ENCODE measurements at places on chromosomes 5 and 9. TPM values are rescaled to one million over a fixed set of nuclear protein-coding genes. Genes with fewer than 3 reads are reported as not detected.

Gene PDGFRB
- total RNA-seq: 92.9 TPM

Gene PCDHA5
- total RNA-seq: not detected

DNA sequence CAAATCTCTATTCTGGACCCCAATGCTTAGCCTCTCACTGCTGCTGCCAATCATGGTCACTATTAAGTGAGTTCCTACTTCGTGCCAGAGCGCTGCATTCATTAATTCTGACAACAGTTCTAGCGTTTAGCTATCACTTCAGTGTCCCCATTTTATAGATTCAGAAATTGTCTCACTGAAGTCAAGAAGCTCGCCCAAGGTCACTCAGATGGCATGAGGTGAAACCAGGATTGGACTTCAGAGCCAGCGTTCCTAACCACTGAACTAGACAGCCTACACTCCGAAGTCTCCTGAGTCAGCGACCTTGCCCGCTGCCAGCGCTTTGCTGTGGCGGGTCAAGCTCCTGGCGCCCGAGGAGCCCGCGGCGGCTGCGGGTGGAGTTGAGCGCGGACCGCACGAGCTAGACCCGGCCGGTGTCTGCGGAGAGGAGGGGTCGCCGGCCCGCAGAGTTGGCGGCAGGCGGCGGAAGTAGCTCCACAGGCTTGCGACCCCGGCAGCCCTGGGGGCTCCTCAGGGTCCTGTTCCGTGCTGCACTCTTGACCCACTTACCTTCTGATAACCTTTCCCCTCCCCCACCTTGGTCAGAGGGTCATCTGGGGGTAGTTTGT is 2.1 kb upstream of the GABRB2 start:
- no peak for DNase-seq

DNA sequence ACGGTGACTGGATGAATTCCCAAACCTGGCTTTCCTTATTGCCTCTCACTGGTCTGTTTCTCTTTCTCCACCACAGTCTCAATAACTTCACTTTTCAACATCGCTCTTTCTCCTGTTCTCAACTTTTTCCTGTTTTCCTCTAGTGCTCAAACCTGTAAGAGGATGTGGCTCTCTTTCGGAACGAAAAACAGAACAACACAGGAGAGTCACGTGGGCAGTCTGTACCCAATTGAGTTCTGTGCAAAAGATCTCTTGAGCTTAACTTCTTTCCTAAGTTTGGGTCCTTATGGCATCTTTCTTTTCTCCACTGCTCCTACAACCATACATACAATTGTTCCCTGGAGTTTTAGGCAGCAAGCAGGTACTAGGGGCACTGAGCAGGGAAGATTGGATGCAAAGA is 8.9 kb downstream of the HAVCR1 start:
- no peak for DNase-seq

DNA sequence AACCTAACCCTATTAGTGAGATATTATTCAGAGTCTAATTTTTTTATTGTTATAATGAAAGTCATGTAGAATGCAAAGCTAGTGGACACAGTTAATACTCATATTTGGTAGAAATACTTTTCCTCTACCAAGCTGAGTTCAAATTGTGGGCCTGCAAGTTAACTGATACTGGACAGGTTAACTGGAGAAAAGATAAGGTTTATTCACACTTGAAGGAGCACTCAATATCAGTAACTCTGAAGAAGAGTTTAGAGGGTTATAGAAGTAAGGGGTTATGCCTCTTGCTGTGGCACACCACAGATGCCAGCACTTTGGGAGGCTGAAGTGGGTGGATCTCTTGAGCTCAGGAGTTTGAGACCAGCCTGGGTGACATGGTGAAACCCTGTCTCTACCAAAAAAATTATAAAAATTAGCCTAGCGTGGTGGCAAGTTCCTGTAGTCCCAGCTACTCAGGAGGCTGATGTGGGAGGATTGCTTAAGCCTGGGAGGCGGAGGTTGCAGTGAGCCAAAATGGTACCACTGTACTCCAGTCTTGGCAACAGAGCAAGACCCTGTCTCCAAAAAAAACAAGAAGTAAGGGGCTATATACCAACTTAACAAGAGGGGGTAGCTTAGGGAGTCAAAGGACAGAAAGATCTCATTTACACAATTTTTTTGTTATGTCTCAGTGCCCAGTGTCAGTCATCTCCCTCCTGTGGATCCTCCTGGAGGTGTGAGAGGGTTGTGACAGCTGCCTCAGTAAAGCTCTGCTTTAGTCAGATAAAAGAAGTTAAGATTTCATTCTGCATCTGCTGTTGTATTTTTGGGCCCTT is 121.2 kb upstream of the GRHPR start:
- DNase-seq: no peak

GRCh38 chr9:106621313-106622163 is 241.4 kb upstream of the ZNF462 start:
- DNase-seq: no peak

DNA sequence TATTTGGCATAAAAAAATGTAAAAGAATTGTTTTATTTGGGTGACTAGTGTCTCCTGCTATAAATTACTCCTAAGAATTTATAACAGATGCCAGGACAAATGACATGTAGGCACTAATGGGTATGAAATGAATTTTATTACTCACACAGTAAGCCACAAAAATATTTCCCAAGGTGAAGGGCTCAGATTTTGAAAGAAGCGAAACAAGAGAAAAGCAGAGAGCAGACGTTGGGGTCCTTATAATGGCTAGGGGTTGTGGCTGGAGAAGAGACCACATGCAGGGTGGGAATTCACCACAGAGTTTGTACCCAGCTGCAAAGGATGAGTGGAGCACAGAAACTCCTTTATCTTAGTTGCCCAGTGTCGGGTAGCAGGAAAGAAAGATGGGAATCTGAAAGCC is 45.0 kb upstream of the PRR16 start:
- no peak for DNase-seq

- no peak for DNase-seq
Measured at GRCh38 chr5:10595672-10596309, 31.9 kb downstream of the ANKRD33B start.
